Heart left ventricle (tissue), 16 donors: ENCODE measurements at places on chromosomes 1 and 21. TPM values are rescaled to one million over a fixed set of nuclear protein-coding genes. Genes with fewer than 3 reads are reported as not detected.

Gene EDARADD
- total RNA-seq, result 2.5 TPM

Gene GBP3
- total RNA-seq, result 4.3 TPM

Gene PDPN
- total RNA-seq, result 15.4 TPM

Gene KLF17
- total RNA-seq, result not detected

Gene BMP8B
- total RNA-seq, result 0.53 TPM

GRCh38 chr1:231161667-231162296 is at the start of gene TRIM67:
Gene TRIM67 (plus strand): TSS chr1:231162058. CDS start chr1:231162970, 912 bp downstream.
- peak within 1 kb of the TSS; percentile 30 for H3K4me3 ChIP-seq
- peaks cover 27% of the 10 kb centered on the region for H3K27me3 ChIP-seq
- H3K27ac ChIP-seq, result no peak within 1 kb of the TSS

- H3K36me3 ChIP-seq, result no peaks in the 10 kb centered on the region
- H3K4me1 ChIP-seq, result peaks cover 8% of the 10 kb centered on the region
- no peak for DNase-seq
- H3K27ac ChIP-seq, result no peak overlapping the region
Observed at GRCh38 chr1:202281316-202282024, 60.3 kb downstream of the UBE2T start.

- H3K36me3 ChIP-seq, result peaks cover 97% of the 10 kb centered on the region
- H3K4me3 ChIP-seq, result no peak overlapping the region
- H3K27ac ChIP-seq, result no peak overlapping the region
Observed at GRCh38 chr1:28565726-28566125, 12.8 kb downstream of the TRNAU1AP start.

GRCh38 chr1:26190373-26190987 is at the start of gene CATSPER4:
Gene CATSPER4 (plus strand): TSS chr1:26190602. CDS start chr1:26190628, 26 bp downstream.
- no peaks in the 10 kb centered on the region for H3K36me3 ChIP-seq
- no peak within 1 kb of the TSS for H3K4me3 ChIP-seq
- no peaks in the 10 kb centered on the region for H3K27me3 ChIP-seq
- H3K4me1 ChIP-seq, result no peaks in the 10 kb centered on the region
- no peak within 1 kb of the TSS for H3K27ac ChIP-seq
- no peak for DNase-seq

DNA sequence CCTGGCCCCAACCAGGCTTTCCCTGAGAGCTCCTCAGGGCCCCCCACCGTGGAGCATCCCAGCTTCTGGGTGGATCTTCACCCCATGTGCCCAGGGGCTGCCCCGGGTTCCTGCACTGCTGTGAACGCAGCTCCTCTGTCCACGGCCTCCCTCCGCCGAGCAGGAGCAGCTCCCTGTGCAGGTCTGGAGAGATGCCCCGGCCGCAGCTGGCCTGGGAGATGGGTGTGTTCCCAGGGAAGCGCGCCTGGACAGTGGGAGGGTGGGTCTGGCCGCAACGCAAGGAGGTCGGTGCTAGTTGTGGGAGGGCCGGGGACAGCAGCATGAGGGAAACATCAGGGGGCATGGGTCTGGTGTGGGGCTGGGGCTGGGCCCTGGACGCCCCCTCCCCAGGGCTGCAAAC is 71.3 kb downstream of the MORN1 start:
- H3K4me3 ChIP-seq, result no peak overlapping the region
- H3K36me3 ChIP-seq, result no peaks in the 10 kb centered on the region
- H3K27me3 ChIP-seq, result no peaks in the 10 kb centered on the region
- H3K4me1 ChIP-seq, result peaks cover 73% of the 10 kb centered on the region

- no peaks in the 10 kb centered on the region for H3K27me3 ChIP-seq
- no peak for DNase-seq
- H3K4me1 ChIP-seq, result no peaks in the 10 kb centered on the region
- no peaks in the 10 kb centered on the region for H3K36me3 ChIP-seq
Observed at GRCh38 chr1:213256438-213257087, 205.5 kb downstream of the RPS6KC1 start.

DNA sequence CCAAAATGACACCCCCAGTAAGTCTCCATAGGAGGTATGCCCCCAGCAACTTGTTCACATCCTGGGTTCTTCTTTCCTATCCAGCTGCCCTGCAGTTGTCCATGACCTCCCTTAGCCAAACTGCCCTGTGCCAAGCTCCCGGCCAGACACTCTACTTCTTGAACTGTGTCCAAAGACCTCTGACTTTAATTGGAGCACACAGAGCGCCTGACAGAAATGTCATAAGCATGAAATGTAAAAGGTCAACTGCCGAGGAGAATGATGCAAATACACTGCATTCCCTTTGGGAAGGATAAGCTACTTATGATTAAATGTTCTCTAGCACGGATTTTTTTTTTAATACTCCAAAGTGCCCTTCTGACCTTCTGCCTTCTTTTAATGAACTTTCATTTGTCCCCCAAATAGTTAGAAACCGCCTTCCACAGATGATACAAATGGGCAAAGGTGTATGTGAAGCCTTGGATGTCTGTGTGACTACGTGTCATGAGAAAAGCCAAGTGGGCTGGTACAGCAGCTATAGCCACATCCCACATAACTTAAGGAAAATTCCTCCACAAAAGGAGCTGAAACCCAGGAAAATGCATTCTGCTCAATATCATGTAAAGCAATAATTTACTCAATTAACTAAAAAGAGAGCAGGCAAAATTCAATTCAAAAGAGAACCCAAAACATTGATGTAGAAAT is 26.8 kb downstream of the PALMD start:
- DNase-seq, result peak; percentile 69
- no peak overlapping the region for H3K4me3 ChIP-seq
- H3K4me1 ChIP-seq, result peaks cover 44% of the 10 kb centered on the region
- peak overlapping the region; percentile 89 for H3K27ac ChIP-seq
